Muscle of back (tissue), 13 donors: ENCODE measurements at places on chromosomes 3 and 15.

- DNase-seq = no peak
These were observed 12.4 kb downstream of the ACTC1 start for GRCh38 chr15:34782901-34783300.

- peak; percentile 95 for DNase-seq
These were observed 127.0 kb downstream of the KLHL25 start for GRCh38 chr15:85667491-85668424.

GRCh38 chr3:72690629-72691028 lies 157.6 kb downstream of the SHQ1 start:
- peak; percentile 66 for DNase-seq

- DNase-seq = no peak
These were observed 337.3 kb upstream of the ARRDC4 start for GRCh38 chr15:97623091-97623661.

GRCh38 chr3:131216330-131216729 lies 165.2 kb upstream of the NUDT16 start:
- no peak for DNase-seq

DNA sequence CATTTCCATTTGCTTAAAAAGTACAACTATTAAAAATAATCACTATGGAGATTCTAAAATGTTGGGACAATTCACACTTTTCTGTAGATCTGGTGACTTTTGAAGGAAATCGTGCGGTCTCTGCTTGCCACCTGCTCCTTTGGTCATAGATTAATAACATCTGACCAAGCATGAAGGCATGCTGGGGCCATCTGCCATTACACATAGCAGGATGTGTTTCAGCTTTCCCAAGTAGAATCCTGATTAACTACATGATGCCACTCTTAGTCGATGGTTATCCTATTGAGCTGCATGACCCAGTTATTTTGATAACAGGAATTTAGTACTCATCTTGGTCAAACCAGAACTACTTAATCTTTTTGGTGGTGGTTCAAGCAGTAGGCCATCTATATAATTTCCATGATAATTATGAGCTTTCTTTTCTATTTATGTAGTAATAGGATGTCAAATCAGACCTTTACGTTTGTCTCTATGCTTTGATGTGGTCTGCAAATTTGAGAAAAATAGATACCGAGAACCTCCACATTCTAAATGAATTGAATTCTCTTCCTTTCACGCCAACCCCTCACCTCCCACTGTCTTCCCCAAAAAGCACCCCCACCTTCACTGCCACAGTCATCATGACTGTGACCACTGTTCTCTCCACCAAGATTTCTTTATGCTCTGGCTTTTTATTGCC lies 158.1 kb downstream of the DIPK2A start:
- DNase-seq = no peak

DNA sequence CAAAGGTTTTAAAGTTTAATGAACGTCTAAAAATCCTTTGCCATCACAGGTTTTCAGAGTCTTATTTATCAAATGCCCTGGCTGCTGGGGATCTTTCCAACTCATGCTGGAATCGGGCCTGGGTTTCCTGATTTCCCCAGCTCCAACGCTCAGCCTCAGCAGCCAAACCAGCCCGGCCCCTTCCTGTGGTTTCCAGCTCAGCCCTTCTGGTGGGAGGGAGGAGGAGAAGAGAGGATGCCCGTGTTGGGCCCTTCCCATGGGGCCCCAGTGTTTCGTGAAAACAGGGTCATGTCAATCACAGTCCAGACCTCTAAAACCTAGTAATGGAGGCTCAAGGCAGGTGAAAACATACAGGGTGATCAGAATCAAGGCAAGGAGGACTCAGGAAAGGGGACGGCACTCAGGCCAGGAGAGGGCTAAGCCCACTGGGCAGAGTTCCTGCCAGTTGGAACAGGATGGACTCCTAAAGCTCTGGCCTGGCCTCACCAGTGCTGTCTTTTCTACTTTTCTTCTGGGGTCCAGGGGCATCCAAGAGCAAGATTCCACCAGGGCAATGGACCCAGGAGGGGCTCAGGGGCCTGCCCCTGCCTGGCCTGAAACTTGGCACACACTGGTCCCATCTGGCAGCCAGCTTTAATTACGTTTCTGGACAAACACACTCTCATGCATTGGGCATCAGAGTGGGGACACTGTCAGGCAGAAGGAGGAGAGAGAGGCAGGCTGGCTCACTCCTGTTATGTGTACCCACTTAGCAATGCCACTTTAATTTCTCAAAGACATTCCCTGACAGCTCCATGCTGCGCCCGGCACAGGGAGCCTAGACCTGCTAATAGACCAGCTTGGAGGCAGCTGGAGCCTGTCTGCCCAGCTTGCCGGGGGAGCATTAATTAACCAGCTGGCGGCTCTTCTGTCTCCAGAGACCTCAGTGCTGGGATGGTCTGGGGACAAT lies 194.6 kb downstream of the FAM43A start:
- DNase-seq = no peak

DNA sequence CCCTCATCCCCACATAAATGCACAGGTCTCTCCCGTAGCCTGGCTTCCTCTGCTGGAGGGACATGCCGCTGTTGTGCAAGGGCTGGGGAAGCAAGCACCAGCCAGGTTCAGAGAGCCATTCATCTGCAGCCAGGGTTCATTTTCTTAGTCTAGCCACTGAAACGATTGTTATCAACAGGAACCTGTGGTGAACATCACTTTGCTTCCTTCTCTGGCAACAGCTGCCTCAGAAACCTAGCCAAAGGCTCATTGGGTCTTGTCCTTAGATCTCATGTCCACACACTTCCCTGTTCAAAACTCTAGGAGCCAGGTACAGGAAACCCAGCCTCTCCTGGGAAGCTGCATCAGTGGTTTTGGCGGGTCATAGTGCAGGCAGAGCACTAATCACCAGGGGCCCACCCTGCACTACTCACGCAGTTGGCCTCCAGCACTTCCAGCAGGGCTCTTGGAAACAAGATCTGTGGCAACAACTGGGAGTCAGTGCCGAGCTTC lies 47.0 kb downstream of the OXNAD1 start:
- DNase-seq = no peak

DNA sequence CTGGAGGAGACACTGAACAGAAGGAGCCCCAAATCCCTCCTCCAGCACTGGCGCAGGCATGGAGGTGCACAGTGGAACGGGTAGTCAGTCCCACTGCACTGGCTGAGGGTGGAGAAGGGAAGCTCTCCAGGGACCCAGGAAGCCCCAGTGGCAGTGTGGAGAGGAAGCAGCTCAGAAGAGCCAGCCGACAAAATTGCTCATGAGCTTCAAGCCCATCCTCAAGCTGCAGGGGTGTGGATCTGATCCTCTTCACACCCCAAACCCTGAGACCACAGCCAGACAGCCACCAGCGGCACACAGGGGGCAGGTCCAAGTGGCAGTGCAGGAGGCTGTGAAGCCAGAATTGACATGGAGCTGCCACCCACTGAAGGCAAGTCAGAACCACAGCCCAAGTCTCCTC lies 32.1 kb downstream of the CYFIP1 start:
- DNase-seq = no peak

- no peak for DNase-seq
These were observed 96.4 kb upstream of the NANOGP8 start for GRCh38 chr15:35181538-35181937.

- no peak for DNase-seq
These were observed 121.5 kb upstream of the LIPC start for GRCh38 chr15:58309963-58310928.

DNA sequence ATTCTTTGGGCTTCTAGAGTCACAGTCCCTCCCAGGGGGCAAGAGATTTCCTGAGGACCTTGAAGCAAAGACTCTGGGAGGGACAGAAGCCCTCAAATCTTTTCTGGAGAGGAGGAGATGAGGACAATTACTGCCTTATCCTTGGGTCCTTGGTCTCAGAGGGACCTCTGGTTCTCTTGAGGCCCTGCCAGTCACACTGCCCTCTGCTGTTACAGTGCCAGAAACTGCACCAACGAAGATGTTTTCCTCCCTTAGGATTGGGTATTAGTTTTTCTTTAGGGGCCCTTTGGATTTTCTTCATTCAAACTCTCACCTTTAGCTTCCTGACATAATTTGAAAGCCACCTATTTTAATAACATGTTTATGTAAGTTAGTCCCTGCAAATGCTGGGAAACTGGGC lies 58.2 kb upstream of the SCN5A start:
- DNase-seq = no peak

DNA sequence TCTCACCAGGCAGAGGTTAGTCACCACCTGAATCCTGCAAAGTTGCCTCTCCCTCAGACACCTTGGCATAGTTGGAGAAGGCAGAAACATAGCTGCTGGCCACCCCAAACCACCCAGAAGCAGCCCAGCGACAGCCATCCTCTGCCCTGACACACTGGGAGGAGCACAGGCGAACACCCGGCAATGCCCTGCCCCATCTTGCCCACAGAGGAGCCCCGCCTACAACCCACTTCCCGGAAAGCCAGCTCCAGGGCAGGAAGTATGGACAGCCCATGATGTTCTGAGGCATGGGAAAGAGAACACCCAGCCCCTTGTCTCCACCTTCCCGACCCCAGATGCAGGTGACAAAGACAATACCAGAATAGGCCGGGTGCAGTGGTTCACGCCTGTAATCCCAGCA lies 12.6 kb upstream of the SHISA5 start:
- DNase-seq = no peak

DNA sequence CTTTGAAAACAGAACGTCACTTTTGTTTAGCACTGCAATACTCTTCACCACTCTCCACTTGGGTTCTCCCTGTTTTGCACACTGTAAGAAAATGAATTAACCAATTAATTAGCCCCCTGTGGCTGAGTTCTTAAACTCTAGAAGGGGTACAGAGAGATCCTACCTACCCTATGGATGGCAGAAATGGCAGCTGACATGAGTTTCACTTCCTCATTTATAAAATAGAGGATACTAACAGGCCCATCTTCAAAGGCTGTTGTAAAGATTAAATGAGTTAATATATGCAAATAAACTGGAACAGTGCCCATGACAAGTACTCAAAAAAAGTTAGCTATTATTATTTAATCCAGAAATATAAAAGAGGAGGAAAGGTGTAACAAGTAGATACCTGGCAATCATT lies 36.9 kb downstream of the SUCLG2 start:
- DNase-seq = no peak

- DNase-seq = no peak
These were observed 204.4 kb upstream of the LINGO1 start for GRCh38 chr15:77836906-77837648.

GRCh38 chr3:183385698-183386613 lies 42.5 kb downstream of the MCF2L2 start:
- DNase-seq = peak; percentile 44

DNA sequence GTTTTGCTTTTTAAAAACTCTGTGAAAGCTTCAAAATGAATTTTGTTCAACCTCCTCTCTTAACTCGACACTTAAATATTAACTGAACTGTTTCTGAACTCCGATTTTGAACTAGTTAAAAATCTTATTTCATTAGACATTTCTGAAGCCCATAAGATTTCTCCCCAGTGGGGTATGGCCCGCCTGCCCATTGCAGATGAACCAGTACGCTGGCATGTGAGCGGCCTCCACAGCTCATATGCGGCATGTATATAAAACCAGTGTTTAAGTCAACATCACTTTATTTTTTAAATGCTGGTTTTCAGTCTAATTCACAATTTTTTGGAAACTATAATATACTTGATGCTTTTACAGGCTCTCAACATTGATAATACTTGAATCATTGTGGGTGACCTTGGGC lies 50.2 kb downstream of the CPN2 start:
- no peak for DNase-seq

DNA sequence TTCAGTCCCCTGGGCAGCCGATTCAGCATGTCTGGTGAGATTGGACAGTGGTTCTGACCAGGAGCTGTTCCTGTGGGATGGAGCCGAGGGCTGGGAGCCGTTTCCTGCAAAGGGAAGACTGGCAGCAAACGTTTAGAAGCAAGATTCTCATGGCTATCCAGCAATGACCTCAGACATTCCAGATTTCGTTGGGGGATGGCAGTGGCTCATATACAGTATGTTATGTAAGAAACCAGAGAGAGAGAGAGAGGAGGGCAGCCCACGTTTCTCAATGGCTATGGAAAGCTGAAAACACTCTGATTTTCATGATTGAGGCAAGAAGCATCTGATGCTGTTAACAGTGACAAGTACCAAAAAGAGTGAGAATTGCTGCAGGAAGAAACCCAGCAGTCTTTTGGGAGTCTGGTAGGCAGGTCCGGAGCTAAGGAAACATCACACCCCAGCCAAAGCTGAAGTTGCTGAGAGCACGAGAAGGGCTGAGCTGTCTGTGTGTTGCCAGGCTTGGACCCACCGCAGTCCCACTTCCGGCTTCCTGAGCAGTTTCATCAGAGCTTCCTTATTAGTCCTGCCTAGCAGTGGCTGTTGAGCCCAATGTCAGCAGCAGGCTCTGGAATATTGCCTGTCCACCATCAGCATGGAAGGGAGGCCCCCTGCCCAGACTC lies 25.6 kb upstream of the VPS8 start:
- DNase-seq = peak; percentile 76

- DNase-seq = no peak
These were observed 16.9 kb downstream of the IP6K1 start for GRCh38 chr3:49769286-49769915.

GRCh38 chr3:61505197-61505596 lies 56.2 kb upstream of the PTPRG start:
- no peak for DNase-seq

GRCh38 chr3:79167651-79168416 lies 600.0 kb downstream of the ROBO1 start:
- peak; percentile 89 for DNase-seq

DNA sequence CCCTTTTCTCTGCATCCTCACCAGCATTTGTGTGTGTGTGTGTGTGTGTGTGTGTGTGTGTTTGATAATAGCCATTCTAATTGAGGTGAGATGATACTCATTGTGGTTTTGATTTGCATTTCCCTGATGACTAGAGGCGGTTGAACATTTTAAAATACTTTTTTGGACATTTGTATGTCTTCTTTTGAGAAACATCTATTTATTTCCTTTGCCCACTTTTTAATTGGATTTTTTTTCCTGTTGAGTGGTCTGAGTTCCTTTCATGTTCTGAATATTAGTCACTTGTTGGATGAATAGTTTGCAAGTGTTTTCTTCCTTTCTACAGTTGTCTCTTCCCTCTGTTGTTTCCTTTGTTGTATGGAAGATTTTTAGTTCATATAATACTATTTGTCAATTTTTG lies 54.3 kb upstream of the THSD4 start:
- no peak for DNase-seq

- no peak for DNase-seq
These were observed 75.2 kb downstream of the FMN1 start for GRCh38 chr15:33119273-33119672.

DNA sequence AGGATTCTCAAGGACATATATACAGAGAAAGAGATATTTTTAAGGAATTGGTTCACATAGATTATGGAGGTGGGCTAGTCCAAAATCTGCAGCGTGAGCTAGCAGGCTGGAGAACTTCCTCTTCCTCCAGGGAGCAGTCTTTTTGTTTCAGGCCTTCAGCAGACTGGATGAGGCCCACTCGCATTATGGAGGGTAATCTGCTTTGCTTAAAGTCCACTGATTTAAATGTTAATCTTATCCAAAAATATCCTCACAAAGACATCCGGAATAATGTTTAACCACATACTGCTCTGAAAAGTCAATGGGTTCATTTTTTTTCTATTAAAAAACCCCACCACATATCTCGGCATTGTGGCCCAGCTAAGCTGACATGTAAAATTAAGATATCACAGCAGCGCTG lies 22.2 kb upstream of the NRROS start:
- DNase-seq = no peak
